LHCN-M2 (cell line): ENCODE measurements at places on chromosomes 1 and 21.

DNA sequence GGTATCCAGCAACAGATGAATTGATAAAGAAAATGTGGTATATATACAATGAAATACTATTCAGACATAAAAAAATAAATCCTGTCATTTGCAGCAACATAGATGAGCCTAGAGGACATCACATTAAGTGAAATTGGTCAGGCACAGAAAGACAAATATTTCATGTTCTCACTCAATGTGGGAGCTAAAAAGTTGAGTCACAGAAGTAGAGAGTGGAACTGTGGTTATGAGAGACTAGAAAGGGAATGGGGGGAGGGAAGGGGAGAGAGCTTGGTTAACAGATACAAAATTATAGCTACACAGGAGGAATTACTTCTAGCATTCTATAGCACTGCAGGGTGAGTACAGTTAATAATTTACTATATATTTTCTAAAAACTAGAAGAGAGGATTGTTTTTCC is 37.1 kb upstream of the SERPINC1 start:
- peak; percentile 60 for DNase-seq

DNA sequence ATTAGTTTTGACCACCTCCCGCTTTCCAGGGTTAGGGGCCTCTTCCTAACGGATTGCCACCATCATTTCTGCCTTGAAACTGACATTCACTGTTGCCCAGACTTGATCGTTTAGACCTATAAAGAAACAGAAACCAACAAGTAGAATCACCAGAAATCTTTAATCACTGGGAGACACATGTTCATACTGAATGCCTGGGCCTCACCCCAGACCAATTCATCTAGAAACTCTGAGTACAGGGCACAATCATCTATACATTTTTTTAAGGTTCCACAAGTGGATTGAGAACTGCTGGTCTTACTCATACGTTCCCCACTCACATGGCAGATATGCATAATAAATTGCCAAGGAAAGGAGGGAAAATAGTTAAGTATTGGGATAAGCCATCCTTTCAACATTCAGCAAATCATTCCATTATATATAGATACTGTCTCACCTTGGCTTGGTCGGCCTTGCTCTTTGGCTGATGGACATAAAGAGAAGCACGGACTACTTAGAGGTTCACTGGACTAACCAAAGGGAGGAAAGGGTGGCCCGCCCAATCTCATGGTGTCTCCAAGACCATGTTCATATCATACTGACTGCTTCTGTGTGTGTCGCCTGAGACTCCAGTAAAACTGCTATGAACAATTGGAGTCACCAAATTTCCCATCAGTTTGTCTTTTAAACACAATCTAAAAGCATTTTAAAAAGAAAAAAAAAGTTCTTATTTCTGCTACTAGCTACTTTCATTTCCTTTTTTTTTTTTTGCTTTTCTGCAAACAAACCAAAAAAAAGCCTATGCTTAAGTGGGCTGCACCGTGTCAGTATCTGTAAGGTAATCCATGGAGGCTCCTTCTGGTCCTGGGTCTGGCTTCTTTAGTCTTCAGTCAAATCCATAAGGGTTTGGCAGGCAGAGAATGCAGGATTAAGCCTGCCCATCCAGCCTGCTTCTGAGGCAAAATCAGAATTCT is 9.4 kb upstream of the TARBP1 start:
- DNase-seq = no peak

GRCh38 chr1:116808848-116809508 is 54.7 kb downstream of the CD2 start:
- no peak for DNase-seq

- DNase-seq = no peak
Measured at GRCh38 chr1:174080819-174081218, 58.7 kb upstream of the RC3H1 start.

- peak; percentile 11 for DNase-seq
Measured at GRCh38 chr1:169741666-169742394, 8.0 kb upstream of the SELE start.

DNA sequence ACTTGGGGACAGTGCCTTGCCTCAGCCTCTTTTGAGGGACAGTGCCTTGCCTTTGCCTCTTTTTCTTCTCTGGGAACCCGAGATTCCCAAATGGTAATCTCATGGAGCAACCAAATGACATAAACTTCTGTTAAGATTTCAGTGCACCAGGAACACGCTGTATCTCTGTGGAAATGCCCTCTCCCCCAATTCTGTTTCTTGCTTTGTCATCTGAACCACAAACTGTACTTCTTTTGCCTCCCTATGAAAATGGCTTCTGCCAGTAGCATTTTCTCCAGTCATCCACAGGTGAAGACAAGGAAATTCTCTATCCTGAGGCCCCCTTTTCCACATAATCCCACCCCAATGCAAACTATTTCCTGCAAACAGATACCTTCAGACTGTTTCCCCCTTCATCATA is 66.3 kb downstream of the OMA1 start:
- no peak for DNase-seq

- DNase-seq = no peak
Measured at GRCh38 chr1:231264642-231265041, 23.6 kb downstream of the GNPAT start.
